Thoracic aorta (tissue), 2 donors: ENCODE measurements at places on chromosomes 1 and 21. TPM values are rescaled to one million over a fixed set of nuclear protein-coding genes. Genes with fewer than 3 reads are reported as not detected.

GRCh38 chr21:18006691-18007090 is 187.5 kb upstream of the C21orf91 start:
- DNase-seq, result no peak

SASS6 gene
- total RNA-seq, result 2.4 TPM

DNA sequence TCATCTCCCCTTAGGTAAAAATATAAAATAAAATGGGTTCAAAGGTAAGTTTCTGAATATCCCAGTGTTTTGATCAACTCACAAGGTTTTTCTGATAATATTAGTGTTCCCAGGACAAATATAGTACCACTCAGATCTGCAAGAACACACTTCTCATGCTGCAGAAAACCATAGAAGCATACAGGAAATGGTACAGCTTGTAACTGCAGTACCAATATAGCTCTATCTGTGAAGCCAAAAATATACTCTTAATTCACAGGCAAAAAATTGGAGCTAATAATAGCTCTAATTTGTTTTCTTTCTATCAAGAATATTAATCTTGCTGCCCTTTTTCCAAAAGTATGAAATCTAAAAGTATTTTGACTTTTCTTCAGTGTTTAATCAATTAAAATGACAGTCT is 13.2 kb downstream of the VPS45 start:
- DNase-seq, result no peak

- DNase-seq, result no peak
Measured at GRCh38 chr1:2493691-2494322, 17.7 kb downstream of the PLCH2 start.

SIKE1 gene
- total RNA-seq, result 43.2 TPM

DNA sequence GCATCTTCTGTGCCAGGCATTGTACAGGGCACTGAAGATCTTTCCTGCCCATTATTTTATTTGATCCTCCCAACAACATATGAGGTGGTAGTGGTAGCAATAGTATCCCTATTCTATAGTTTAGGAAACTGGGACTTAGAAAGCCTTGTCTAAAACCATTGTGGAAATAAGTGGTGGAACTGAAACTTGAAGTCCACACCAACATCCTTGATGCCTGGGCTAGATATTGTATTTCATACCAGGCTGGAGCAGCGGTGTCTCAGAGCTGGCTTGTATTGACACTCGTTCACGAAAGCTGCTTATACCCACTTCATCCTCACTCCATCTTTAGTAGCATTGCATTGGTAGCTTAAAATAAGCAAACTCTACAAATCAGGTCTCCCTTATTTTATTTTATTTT is 9.7 kb upstream of the CTSS start:
- DNase-seq, result no peak

DNA sequence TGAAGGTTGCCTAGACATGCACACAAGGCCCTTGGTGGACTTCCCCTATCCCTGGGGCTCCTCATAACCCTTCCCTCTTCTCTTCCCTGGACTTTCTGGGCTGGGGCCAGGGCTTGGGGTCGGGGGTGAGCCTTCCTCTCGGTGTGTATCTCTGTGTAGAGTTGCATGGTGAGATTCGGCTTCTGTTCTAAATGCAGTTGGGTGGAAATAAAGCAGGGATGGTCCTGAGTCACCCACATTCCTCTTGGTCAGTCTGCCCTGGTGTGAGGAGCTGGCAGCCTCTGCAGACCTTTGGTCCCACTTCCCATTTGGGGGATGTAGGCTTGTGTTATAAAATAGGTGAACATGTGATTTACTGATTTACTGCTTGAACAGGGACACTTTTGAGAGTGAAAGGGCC is 38.0 kb downstream of the ADARB1 start:
- DNase-seq, result no peak

TSPAN2 gene
- total RNA-seq, result 34.3 TPM
